EL (cell line): ENCODE measurements at places on chromosomes 6 and 20.

DNA sequence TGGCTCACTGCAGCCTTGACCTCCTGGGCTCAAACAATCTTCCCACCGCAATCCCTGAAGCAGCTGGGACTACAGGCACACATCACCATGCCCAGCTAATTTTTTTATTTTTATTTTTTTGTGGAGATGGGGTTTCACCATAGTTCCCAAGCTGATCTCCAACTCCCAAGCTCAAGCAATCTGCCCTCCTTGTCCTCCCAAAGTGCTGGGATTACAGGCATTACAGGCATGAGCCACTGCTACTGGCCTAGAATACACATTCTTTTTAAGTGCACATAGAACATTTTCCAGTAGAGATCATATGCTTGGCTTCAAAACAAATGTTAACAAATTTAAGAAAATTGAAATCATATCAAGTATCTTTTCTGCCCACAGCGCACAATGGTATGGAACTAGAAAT is 176.8 kb upstream of the MARCKS start:
- no peak for DNase-seq

DNA sequence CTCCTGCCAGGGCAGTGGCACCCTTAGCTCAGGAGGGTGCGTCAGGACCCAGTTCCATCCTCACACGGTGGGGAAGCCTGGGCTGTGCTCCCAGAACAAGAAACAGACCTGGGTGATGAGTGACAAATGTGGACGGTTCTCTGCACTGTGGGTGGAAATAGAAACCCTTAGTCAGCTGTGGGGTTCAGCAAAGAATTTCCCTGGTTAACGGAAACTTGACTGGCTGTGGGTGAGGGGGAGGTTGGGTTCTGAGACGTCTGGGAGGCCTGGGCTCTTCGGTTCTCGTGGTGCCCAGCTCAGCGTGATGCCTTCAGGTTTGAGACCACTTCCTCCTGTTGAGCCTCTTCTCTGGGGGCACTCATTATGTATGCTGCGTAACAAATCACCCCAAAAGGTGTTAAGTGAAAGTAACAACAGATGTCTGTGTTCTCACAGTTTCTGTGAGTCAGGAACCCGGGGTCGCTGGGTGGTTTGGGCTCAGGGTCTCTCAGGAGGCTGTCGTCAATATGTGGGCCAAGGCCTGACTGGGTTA is 53.1 kb upstream of the FAM83D start:
- no peak for DNase-seq

GRCh38 chr6:81901551-81901966 is 149.1 kb upstream of the TENT5A start:
- no peak for DNase-seq

GRCh38 chr6:30447237-30447636 is 42.1 kb upstream of the HLA-E start:
- peak; percentile 59 for DNase-seq

- DNase-seq: peak; percentile 67
These were observed 655.4 kb upstream of the PTCHD4 start for GRCh38 chr6:48766349-48766748.

DNA sequence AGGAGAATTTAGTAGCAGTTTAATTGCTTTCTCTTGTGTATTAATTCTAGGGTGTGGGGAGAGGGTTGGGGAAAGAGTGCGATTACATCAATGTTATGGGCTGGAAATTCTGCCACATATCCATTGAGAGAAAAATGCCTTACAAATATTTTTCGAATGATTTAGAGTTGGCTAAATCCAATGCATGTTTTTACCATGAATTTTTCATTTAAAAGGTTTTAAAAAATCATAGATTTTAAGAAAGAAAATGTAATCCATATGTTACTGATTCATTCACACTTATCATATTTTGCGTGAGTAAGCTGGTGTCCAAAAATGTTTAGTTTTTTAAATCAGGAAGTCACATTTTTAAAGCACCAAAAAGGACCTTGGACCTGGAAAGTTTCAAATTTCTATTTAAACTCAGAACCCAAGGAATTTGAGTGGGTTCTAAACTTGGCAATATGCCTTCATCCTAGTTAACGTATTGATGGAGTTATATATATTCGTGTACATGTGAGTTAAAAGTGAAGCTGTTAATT is 627.4 kb upstream of the CITED2 start:
- peak; percentile 77 for DNase-seq

DNA sequence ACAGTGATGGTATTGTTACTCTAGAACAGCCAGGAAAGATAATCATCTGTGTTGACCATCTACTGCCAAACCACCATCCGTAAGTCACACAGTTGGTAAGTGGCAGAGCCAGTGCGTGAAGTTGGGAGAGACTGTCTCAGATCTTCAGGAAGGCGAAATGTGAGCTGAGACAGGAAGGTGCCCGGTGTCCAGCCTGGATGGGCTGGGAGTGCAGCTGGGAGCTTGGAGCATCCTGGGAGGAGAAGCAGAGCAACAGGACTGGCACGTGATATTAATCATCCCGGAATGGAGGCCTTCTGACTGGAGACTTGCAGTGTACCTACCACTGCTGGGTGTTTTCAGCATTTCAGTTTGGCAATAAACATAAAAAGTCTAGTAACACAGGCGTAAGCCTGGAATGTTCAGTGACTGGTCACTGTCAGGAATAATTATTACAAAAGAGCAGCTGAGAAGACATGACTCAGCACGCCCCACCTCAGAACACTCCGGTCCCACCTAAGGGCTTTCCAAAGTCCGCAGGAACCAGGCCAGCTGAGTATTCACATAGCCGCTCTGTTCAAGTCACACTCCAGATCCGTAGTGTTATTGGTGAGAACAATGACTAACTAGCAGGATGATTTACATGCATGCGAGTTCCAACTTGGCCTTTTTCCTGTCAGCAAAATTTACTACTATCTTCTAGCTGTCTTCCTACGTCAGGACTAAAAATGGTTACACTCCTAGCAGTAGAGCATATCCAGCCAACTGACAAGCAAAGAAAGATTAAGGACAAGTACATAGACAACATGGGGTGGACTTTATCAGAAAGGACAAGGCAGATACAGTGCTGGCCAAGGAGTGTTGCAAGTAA is 45.1 kb upstream of the PNRC1 start:
- DNase-seq: peak; percentile 88

GRCh38 chr6:167113935-167114910 is 8.7 kb upstream of the CCR6 start:
- DNase-seq: no peak

DNA sequence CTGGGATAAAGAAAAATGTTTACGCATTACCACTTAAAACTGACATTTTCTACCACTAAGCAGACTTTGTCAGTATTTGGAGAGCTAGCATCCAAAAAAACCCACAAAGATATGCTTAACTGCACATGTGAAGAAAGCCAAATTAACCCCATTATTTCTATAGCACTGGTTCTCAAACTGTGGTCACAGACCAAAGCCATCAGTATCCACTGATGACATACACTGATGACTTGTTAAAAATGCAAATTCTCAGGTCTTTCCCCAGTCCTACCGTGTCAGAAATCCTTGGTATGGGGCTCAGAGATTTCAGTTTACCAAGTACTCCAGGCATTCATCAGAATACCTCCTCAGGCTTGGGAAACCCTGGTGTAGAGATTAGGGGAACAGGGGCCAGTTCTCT is 230.2 kb downstream of the PTPRK start:
- no peak for DNase-seq

- DNase-seq: peak; percentile 47
These were observed 146.9 kb downstream of the PHACTR3 start for GRCh38 chr20:59751075-59751711.

DNA sequence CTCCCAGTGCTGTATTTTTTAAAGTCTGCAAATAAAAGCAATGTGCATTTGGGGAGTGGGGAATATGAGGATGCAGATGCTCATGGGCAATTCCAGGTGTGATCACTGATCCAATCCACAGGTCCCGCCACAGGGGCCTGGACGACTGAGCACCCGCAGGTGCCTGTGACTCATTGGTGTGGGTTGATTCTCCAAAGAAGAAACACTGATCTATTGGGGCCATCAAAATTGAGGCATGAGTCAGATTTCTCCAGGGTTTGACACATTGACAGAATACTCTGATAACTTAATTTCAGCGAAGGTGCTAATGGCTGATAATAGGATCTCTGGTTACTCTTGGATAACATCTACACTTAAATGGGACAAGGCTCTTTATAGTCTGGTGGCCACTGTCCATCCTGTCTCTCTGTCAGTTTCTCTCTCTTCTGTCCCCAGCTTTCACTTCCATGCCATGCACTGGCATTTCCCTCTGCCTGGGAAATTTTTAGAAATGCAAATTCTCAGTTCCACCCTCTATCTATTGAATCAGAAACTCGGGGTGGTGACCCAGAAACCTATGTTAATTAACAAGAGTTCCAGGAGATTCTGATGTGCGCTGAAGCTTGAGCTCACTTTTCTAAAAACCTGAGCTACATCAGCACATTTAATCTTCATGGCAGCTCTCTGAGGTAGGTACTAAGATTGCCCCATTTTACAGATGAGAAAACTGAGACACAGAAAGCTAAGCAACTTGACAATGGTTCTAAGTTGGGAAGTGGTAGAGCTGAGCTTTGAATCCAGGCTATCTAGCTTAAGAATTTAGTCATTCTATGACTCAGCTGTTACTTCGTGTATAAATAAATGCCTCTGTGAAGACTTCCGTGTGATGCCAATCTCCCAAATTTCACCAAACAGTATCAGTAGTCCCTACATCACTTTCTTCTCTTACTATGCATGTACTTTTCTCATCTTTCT is 10.2 kb upstream of the RCAN2 start:
- DNase-seq: no peak

- DNase-seq: peak; percentile 53
These were observed 3.3 kb downstream of the ID1 start for GRCh38 chr20:31608251-31608945.

DNA sequence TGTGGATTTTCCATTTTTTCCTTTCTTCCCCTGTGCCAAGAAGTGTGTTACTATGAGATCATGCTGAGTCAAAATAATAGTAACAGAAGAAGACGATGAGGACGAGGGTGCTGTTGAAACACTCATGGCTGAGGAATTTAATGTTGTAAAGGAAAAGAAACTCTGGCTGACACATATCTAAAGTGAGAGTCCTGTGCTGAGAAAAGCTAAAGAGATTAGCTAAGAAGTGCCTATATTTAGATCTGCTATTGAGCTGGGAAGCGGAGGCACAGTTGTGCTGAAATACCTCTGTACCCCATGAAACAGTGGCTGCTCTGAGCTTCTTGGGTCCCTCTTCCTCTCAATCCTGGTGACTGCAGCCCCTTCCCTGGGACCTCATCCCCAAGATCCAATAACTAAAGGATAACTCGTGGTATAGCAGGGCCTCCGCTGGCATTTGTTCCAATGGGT is 1.1 kb upstream of the SYTL3 start:
- DNase-seq: peak; percentile 91

GRCh38 chr6:35449287-35449881 is 2.8 kb upstream of the FANCE start:
- peak; percentile 74 for DNase-seq

GRCh38 chr6:150684161-150684560 is 84.5 kb downstream of the PLEKHG1 start:
- no peak for DNase-seq

- DNase-seq: no peak
These were observed 5.0 kb downstream of the VSX1 start for GRCh38 chr20:25076731-25077609.

- peak; percentile 0 for DNase-seq
These were observed 727.9 kb upstream of the MAN1A1 start for GRCh38 chr6:120077489-120077888.

DNA sequence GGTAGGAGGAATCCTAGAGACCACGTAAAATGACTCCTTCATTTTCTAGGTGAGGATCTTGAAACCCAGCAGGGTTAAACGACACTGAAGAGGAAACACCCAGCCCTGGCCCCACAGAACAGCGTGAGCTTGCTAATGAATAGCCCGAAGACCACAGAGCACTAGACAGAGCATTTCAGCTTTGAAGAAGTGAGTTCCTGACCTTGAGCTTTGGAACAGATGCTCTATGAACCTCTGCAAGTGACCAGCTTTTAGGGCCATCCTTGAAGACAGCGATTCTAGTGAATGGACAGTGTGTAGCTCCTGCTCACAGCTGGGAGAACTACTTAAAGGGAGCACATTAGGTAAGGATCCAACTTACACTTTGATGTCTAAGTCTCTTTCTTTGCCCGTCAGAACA is 74.0 kb upstream of the FRMD1 start:
- DNase-seq: no peak

- DNase-seq: peak; percentile 68
These were observed 3.3 kb downstream of the SPEF1 start for GRCh38 chr20:3777716-3778629.

GRCh38 chr20:20206788-20207187 is 154.5 kb downstream of the CFAP61 start:
- no peak for DNase-seq

GRCh38 chr6:133218852-133219251 is 22.3 kb upstream of the EYA4 start:
- no peak for DNase-seq

DNA sequence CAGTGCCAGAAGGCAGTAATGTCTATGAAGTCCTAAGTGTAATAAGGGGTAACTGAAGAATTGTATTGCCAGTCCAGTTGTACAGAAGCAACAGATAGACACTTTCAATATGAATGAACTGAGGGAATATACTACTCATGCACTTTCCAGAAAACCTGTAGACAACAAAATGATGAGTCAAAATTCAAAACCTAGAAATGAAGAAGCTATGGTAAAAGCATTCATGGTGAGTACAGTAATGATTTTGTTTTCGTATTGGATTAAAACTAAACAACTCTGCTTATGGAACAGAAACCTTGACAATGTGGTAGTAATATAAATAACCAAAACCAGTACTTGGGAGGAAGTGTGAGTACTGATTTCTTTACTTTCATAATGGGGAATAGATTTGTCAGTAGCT is 35.0 kb downstream of the ARMC2 start:
- DNase-seq: no peak

DNA sequence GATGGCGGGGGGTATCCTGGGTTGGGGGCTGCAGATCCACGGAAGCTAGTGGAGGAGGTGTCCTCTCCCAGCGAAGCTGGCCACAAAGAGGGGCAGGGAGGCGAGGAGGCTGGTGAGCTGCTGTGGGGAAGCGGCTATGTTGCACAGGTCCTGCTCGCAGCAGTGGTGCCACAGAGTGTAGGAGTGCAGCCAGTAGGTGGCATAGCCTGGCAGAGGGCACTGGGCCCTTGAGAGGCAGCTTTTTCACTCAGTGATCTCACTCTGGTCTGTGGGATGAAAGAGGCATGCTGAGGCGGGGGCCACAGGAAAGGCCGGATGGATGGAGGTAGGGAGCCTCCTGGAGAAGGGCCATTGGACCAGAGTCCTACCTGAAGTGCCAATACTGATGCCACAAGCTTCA is 2.9 kb upstream of the LY6G6D start:
- no peak for DNase-seq

- peak; percentile 64 for DNase-seq
These were observed 32.2 kb downstream of the CARMIL1 start for GRCh38 chr6:25311331-25311840.

DNA sequence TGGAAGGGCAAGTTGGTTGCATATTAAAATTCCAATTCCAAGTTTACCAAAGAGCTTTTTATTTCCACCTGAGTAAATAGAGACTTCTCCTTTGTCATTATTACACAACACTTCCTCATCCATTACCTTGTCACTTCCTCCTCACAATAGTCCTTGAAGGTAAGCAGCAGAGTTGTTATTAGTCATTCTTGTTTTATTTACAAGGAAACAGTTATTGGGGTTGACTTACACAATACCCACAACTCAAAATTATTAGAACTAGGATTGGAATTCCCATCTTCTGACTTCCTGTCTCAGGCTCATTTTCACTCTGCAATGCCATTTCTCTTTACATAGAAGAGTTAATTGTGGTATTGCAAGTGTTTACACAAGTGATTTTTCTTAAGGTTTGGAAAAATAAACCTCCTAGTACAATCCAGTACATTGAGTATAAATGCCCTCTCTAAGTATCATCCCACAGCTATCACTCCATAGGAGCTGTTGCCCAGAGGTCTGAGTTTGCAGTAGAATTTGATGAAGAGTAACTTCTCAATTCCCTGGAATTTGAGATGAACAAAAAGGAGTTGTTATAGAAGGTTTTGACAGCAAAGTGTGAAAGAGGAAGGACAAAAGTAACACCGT is 28.9 kb upstream of the MTRF1L start:
- DNase-seq: no peak
